ENCODE measurements at places on chromosomes 3 and 15.

DNA sequence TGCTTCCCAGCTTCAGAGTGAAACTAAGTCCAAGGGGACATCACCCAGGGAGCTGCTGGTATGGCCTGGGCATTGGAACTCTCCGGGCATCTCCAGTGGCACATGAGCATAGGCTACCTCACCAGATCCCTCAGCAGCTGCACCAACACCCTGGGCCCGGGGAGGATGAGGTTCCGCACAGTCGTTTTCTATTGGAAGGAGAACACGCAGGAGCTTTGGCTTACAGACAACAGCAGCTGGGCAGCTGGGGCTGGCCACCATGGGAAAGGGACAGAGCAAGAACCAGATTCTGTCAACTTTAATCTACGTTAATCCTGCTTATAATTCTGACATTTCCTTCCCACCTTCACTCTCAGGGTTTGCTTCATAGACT lies 65.5 kb downstream of the MYO1E start:
- DNase-seq: no peak

- no peak for DNase-seq
Observed at GRCh38 chr3:56197991-56198390, 270.3 kb downstream of the ERC2 start.

GRCh38 chr15:56968821-56969220 lies 50.4 kb downstream of the TCF12 start:
- no peak for DNase-seq

GRCh38 chr15:96412906-96413231 lies 82.4 kb downstream of the NR2F2 start:
- DNase-seq: no peak

GRCh38 chr15:99148851-99149276 lies 44.0 kb downstream of the SYNM start:
- no peak for DNase-seq

DNA sequence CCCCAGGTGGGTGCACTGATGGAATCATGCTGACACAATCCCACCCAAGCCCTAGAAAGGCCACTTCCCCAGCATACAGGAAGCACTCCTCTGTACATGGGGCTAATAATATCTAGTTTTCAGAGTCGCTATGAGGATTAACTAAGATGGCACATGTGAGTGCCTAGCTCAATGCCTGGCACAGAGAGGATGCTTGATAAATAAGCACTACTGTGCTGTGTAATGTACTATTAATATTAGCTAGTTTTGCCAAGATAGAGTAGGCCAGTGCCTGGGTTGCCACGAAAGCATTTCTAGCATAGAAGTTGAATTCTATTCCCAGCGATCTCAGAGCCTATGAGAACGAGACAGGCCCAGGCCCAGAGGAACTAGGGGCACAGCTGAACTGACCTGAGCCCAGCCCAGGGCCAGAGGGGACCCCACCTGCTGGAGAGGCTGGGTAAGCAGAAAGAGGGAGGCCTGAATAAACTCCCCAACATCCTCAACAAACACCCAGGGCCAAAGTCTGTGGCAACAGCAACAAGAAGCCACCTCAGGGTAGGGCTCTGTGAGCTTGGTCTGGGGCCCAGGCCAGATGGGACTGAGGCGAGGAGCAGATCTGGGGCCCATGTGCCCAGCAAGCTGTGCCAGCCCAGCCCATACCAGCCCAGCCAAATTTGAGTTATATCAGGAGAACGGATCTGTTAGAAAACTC lies 7.6 kb upstream of the SEMA7A start:
- DNase-seq: no peak

- DNase-seq: no peak
Observed at GRCh38 chr3:183924543-183924942, 39.9 kb upstream of the PARL start.

DNA sequence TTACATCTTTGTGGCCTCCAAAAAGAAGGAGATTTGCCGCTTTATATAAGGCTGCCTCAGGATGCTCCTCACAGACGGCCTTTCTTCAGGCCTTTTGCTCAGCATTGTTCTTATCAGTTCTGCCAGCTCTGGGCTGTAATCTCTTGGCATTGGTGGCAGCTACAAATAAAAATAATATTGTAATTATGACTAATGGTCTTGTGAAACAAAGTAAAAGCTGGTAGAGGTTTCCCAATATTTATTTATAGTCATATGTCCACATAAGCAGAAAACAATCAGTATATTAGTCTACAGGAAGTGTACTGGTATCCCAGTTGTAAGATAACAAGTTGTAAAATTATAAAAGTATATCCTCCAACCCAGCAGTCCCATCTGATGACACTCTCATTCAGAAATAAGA lies 7.3 kb downstream of the NEK4 start:
- DNase-seq: no peak

GRCh38 chr3:118292841-118293240 lies 741.8 kb downstream of the IGSF11 start:
- no peak for DNase-seq

GRCh38 chr3:120440762-120441161 lies 10.0 kb downstream of the FSTL1 start:
- DNase-seq: no peak

DNA sequence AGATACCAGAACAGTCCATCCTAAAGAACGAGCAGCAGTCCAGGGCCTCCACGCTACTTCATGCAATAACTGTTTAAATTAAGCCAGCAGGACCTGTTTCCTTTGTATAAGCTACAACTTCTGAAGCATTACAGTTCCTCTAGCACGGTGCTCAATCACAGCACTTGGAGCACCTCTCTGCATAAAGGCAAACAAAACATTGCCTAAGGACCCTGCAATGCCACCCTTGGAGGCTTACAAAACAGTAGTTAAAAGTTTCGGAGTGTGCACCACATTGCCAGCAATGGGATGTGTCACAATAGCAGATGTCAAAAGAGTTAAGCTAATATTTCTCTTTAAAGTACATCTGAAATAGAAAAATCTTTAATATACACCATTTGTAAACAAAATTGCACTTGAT lies 2.6 kb upstream of the VPS39 start:
- DNase-seq: no peak

- no peak for DNase-seq
Observed at GRCh38 chr3:124132813-124133212, 140.9 kb upstream of the ROPN1 start.

DNA sequence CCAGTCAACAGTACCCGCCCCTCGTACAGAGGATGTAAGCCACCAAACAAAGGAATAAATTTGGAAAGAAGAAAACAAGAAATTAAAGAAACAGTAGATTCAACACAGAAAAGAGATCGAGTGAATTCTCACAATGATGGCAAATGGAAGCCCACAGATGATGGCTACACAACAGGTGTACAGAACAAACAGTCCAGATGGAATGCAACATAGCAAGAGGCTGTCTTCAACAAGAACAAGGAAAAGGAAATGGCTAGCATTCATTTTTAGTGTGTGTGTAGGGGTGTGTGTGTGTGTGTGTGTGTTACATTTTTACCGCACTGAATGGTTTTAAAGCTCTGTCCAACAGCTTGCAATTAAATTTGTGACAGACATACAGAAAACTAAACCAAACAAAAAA lies 12.9 kb downstream of the NEDD4 start:
- DNase-seq: no peak

GRCh38 chr3:156151824-156152428 lies 31.5 kb downstream of the KCNAB1 start:
- no peak for DNase-seq

GRCh38 chr15:49863431-49864224 lies 242.8 kb downstream of the DTWD1 start:
- no peak for DNase-seq

DNA sequence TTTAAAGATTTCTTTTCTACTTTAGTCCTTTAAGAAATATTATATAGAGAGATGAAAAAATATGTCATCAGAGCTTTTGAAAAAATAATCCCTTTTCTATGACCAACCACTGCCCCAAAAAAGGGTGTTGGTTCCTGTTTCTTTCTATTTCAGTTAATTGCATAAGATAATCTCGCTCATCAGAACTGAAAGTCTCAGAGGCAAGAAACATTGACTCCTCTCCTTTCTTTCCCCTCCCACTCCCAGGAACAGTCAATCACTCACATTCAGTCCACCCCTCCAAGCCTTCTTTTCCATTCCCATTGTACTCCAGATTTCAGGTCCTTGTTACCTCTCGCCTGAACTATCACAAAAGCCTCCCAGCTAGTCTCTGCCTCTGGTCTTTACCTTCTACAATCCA lies 153.7 kb upstream of the ABI3BP start:
- DNase-seq: no peak

DNA sequence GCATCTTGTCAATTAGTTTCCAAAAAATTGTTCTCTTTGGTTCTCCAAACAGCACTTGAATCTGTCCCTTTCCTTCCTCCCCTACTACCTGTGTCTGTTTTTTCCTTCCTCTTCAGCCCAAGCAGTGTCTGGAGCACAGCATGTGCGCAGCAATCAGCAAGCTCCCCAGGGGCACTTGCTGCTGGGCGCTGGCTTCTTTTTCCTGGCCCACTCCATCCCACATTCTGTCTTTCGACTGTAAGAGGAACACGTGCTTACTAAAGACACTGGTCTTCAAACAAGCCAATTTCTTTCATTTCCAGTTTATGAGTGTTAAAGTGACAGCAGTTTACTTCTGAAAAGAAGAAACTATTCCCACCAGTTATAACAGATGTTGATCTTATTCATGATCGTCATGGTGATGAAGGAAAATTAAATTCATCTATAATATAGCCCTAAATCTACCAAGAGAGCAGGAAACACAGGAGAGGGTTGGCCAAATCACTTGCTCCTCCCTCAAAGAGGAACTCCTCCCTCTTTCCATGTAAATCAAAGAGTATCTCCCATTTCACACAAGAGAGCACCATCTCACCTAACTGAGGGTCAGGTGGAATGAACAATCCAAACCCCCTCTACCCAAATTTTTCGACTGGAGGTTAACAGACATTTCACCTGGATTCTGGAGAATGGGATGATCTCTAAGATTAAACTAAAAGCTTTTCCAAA lies 115.4 kb downstream of the IGF2BP2 start:
- DNase-seq: no peak

DNA sequence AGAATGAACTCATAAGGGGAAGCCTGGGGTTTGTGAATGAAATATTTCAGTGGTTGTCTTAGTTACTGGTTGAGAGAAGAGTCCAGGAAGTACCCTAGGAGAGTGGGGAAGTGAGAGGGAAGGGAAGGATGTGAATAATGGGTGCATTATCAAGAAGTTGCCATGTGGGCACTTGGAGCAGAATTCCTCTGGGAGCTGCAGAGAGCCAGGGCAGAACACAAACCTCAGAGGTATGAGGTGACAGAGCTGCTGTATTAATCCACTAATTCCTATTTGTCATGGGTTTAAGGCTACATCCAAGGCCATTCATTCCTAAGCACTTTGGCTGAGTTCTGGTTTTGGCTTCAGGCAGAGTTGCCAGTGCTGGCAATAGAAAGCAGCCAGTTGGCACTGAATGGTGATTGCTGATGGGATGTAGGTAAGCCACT lies 29.0 kb downstream of the NDUFB4 start:
- no peak for DNase-seq

GRCh38 chr3:195227871-195228270 lies 43.1 kb downstream of the XXYLT1 start:
- no peak for DNase-seq

DNA sequence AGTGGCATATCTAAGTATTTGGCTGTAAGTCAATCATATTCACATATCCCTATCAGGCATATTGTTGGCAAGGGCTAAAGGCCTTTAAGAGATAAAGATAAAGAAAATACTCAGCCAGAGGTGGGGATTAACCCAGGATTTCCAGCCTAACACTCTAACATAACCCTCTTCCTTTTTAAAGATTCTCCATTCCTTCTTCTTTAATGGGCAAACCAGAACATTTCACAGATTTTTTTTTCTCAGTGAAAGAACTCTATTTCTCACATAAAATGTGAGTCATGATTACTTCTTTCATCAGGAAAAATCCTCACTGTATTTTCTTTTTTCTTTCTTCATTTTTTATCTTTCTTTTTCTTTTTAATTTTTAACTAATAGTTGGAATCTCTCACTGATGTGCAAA lies 200.4 kb downstream of the NR1D2 start:
- no peak for DNase-seq

- DNase-seq: no peak
Observed at GRCh38 chr3:117751651-117752050, 1042.1 kb downstream of the TUSC7 start.

GRCh38 chr3:134381831-134382442 lies 7.7 kb upstream of the AMOTL2 start:
- no peak for DNase-seq

GRCh38 chr3:24829011-24829581 lies 334.4 kb upstream of the THRB start:
- DNase-seq: no peak

GRCh38 chr3:158273656-158274055 lies 163.8 kb downstream of the RSRC1 start:
- DNase-seq: no peak

DNA sequence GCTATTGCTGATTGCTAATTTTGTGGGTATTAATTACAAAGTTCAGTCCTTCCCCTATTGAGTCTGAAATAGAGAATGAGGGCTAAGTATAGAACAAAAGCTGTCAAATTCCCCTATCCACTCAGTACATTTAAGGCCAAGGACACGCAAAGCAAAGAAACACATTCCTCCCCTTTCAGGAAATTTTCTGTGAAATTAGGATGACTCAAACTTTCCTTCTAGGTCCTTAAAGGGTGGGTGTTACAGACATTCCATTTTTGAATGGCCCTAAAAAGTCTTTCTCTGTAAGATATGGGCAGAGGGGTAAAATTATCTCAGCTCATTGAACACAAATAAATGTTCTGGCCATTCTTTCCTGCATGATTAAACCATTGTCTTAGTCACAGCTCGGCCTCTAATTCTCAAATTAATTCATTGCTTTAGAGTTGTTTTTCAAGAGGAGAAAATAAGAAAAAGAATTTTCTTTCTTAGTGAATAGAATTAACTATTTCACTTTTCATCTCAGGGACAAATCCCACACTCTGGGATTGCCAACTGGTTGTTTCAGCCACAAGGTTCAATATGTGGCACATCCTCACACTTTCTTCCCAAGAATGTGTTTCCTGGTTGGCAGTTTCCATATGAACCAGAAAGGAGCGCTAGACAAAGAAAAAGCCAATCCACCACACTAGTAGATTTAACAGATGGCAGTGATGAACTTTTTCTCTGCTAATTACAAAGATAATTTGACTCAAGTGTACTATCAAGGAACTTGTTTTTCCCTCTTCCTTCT lies 424.1 kb downstream of the ZNF385D start:
- DNase-seq: no peak

GRCh38 chr3:124229836-124230235 lies 237.9 kb upstream of the ROPN1 start:
- no peak for DNase-seq

DNA sequence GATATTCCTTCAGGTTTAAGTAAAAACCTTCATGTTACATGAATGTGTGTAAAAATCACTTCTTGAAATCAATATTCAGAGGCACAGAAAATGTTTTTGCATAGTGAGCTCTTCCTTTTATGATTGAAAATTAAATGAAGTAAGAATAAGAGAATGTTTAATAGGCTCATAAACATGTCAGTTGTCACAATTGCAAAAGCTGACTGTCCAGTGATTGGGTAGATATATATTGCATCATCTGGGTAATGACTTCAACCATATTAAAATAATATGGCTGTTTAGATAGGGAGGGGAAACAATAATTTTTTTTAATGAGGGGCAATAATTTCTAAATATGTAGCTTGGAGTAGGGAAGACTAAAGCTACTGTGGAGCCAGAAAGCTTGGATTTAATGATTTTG lies 529.8 kb upstream of the GOLIM4 start:
- no peak for DNase-seq

GRCh38 chr15:63367390-63367789 lies 14.3 kb downstream of the CA12 start:
- DNase-seq: no peak

- DNase-seq: no peak
Observed at GRCh38 chr3:2727101-2727500, 383.1 kb downstream of the IL5RA start.

- DNase-seq: no peak
Observed at GRCh38 chr3:148748283-148748682, 50.6 kb downstream of the AGTR1 start.
